ENCODE measurements at places on chromosomes 1 and 21.
A peak's percentile ranks its signal among the peaks of the same experiment; 100 is the strongest.

DNA sequence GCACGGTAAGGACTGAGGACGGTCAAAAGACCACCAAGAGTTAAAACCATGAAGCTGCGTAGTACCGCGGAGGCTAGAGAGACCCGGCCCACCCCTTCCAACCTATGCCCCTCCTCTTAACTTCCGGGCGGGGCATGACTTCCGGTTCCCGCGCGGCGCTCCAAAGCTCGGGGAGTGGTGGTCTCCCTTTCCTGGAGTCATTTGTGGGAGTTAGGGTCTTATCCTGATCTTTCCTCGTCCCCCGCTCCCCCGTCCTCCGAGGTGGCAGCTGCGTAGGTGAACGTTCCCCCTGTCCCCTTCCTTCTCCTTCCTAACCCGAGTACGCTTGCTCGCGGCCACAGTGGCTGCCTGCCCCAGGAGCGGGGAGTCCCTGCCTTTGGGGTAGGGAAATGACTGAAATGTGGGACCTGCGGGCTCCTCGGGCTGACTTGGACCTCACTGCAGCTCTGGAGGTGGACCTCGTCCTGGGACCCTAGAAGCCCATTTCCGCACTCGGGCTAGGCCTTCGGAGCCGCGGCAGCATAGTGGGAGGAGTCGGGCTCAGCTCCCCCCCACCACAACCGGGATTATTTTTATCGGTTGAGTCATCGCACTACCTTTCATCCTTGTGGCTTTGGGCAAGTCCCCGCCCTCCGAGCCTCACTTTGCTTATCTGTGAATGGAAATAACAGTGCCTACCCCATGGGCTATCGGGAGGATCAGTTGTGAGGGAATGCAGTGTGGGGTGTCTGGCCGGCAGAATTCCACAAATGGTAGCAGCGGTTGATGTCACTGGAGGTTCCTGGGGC is 24.1 kb downstream of the CELA3A start:
- no peak for DNase-seq

- DNase-seq: no peak
Measured at GRCh38 chr1:92445865-92446264, 40.9 kb downstream of the GFI1 start.

DNA sequence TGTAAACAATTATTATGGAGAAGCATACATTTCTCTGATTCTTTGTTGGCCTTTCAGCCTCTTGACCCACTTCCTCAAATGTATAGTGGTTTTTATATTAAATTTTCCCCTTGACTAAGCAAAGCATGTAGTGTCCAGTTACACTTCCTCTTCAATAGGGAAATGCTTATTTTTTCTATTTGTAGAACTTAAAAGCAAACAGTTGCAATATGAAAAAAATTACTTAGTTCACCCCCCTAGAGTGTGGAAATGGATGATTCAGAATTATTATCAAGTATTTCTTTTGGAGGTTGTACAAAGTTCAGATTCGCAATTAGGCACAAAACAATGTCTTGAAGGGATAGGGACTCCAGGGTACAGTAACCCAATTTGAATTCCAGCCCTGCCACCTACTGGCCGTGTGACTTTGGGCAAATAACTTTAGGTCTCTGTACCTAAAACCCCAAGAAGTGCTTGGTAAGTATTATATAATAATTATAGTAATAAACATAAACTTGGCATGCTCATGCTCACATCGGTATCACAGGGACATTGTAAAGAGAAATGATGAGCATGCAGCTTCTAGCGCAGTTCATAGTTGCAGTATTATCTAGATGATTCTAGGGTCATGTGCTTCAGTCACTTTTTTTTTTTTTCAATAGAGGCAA is 28.6 kb upstream of the IFNGR2 start:
- DNase-seq: no peak

- no peak for DNase-seq
Measured at GRCh38 chr1:188489336-188490112, 1660.8 kb downstream of the PLA2G4A start.

DNA sequence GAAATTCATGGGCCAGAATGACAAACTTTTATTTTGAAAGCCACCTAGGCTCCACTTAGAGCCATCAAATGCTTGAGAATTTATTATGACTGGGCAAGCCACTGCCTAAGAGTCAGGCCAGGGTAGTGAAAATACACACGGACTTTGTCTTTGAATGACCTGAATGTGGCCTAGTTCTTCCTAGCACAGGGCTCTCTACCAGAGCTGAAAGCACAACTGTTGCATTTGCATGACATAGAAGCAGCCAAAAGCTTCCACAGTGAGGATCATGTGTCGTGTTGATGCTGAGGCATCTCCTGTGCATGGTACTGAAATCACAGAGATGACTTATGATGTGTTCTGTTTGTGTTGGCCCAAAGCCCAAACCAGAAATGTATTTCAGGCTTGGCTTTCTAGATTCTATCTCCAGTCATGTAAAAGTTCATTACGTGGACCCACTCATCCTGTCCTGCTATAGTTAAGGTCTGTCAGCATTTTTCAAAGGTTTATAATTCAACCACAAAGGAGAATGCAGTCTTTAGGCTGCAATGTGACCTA is 164.0 kb upstream of the UBE2U start:
- no peak for DNase-seq

GRCh38 chr1:17586172-17586964 is 46.9 kb downstream of the ARHGEF10L start:
- no peak for DNase-seq

- DNase-seq: peak; percentile 74
Measured at GRCh38 chr1:64965366-64966157, 787 bp downstream of the JAK1 start.

Measured in H1 (cell line).